ENCODE measurements at places on chromosomes 16 and 17.

- no peak for DNase-seq
Measured at GRCh38 chr16:72764015-72764654, 283.8 kb downstream of the ZFHX3 start.

- DNase-seq, result no peak
Measured at GRCh38 chr17:7886227-7887037, 2.2 kb upstream of the CHD3 start.

DNA sequence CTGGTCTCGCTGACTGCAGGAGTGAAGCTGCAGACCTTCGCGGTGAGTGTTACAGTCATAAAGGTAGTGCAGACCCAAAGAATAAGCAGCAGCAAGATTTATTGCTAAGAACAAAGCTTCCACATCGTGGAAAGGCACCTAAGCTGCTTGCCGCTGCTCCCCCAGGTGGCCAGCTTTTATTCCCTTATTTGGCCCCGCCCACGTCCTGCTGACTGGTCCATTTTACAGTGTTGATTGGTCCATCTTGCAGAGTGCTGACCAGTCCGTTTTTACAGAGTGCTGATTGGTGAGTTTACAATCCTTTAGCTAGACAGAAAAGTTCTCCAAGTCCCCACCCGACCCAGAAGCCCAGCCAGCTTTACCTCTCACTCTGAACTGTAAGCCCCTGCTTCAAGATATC lies 227.8 kb downstream of the ABCC12 start:
- DNase-seq, result no peak

DNA sequence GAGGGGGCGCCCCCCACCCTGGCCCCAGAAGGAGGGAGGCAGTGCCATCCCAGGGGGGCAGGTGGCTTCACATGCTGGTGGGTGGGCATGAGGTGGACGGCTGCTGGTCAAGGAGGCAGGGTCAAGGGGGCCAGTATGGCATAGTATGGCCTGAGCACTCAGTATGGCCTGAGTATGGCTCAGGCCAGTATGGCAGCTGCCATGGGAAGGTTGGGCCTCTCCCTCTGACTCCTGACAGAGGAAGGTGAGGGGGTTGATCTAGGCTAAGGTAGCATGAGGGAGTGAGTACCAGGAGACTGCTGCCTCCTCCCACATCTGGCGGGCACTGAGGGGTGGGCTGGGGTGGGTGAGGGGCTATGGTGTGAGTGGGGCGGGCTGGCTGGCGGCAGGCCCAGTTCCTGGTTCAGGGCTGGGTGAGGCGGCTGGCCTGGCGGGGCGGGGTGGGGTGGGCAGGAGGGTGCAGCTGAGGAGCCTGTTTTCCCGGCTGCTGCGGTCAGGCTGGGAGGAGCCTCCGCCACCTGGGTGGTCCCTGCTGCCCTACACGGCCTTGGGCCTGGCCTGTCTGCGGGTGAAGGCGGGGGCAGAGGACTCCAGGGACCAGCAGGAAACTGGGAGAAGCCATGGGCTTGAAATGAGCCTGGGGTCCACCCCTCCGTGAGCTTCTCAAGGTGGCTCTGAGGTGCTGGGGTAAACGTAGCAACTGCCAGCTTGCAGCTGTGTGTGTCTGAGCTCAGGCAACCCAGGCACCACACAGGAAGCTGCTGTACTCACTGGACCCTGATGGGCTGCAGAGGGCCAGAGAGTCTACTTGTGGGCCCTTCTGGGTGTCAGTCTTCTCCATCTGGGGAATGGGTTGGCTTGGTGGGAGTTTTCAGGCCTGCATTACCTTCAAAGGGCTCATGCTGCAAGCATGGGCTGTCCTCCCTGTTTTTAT lies 57.0 kb downstream of the RAI1 start:
- no peak for DNase-seq

DNA sequence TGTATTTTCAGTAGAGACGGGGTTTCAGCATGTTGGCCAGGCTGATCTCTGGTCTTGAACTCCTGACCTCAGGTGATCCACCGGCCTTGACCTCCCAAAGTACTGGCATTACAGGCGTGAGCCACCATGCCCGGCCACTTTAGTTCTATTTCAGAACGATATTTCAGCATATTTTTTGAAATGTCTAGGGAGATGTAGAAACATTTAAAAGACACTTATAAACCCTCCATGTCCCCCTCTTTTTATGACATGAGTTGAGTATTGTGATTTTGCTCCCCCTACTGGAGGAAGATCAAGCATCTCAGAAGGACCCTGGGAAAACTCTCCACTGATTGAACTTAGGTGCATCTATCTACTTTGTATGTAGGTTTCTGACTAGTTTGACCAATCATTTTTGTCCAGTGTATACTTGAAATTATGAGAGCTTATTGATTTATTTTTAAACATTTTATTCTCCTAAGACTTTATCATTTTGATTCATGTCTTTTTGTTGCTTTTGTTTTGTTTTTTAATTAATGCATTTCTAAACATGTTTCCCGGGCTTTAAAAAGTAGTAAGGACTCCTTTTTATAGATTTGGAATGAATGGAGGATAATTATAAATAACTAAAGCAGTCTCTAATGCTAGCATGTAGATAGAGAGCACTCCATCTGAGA lies 105.1 kb downstream of the CHD9 start:
- DNase-seq, result no peak

Measured in NCI-H510A (cell line).